ENCODE measurements at places on chromosomes 16 and 17.

DNA sequence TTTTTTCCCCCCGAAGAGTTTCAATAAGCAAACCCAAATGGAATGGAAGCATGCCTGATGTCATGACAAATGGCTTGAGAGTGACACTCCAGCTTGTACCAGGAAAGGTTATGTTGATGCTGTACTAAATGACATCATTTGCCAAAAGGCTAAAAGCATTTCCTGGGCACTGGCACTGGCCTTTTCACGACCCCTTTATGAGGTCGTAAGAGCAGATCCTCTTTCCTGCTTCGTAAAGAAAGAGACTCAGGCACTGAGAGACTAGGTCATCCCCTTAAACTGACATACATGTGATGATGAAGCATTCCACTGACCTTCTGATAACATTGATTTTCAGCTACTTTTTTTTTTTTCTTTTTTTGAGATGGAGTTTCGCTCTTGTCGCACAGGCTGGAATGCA, 30.5 kb downstream of the CEP295NL start:
- no peak for DNase-seq

- no peak for DNase-seq
Observed at GRCh38 chr16:2835638-2836493, 5.8 kb downstream of the ZG16B start.

- no peak for DNase-seq
Observed at GRCh38 chr16:10988164-10988803, 43.9 kb downstream of the CLEC16A start.

DNA sequence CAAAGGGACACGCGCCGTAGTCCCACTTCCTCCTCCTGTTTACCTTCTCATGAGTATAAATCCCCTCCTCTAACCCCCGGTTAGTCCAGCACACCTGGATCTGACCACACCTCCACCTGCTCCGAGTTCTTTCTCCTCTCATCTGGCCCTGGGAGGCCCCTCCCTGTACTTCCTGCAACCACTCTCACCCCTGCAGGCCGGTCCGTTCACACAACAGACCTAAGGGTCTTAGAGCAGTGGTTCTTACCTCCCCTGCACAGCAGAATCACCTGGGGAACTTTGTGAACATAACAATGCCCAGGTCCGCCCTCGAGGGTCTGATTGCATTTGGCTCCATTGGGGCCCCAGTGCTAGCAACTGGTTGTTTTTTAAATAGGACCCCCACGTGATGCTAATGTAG, 24.8 kb downstream of the TMEM114 start:
- DNase-seq = no peak

DNA sequence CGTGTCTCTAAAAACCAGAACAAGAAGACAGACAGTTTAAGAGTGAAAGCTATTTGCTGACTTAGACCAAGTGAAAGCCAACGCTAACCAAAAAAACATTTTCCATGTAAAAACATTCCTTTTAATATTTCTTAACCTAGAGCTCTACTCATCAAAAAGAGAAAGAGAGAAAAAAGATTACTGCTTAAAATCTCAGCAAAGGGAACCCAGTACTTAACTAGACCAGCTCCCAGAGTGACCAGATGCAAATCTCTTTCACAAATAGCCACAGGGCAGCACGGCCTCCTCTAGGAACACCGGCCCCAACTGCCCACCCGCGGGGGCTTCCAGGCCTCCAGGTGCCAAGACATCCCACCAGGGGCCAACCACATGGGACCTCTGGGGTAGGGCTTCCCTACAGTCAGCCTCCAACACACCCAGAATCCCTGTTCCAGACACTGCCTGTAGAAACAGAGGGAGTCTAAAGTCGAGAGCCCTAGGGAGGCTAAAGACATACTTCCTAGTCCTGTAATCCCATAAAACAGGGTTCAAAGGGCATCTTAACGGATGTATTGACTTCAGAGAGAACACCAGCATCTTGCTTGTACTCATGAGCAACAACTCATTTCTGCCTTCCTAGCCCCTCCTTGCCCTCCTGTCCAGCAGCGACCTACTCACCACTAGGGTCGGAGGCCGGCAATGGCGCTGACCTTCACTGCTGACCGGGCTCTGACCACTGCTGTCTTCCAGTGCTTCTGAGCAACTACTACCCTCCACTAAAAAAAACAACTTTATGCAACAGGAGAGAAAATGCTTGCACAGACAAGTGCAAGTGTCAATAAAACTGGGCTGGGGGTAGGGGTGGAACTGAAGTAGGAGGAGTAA, 21.3 kb downstream of the ZCCHC14 start:
- DNase-seq = no peak

DNA sequence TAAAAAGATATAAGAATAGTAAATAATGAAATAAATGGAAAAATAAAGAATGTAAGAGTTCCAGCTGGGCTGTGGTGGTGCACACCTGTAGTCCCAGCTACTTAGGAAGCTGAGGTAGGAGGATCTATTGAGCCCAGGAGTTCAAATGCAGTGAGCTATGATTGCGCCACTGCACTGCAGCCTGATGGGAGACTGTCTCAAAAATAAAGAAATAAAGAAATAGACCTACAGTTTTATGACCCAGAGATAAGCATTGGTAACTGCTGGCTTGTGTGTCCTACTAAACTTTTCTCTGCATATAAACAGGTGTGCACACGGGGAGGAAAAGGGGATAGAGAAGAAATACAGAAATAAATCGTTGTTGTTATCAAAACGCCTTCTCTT, 7.8 kb upstream of the PDP2 start:
- DNase-seq = no peak

GRCh38 chr17:7501729-7502128, 17.6 kb downstream of the POLR2A start:
- DNase-seq = no peak

- DNase-seq = no peak
Observed at GRCh38 chr17:35214631-35215273, 20.6 kb upstream of the SLC35G3 start.

- peak; percentile 35 for DNase-seq
Observed at GRCh38 chr17:7839190-7839875, 5.3 kb downstream of the KDM6B start.
